HepG2 (cell line): ENCODE measurements at places on chromosomes 4 and X. TPM values are rescaled to one million over a fixed set of nuclear protein-coding genes. Genes with fewer than 3 reads are reported as not detected.

GRCh38 chr4:14254926-14255325 lies 627.4 kb upstream of the BOD1L1 start:
- no peak for DNase-seq

DNA sequence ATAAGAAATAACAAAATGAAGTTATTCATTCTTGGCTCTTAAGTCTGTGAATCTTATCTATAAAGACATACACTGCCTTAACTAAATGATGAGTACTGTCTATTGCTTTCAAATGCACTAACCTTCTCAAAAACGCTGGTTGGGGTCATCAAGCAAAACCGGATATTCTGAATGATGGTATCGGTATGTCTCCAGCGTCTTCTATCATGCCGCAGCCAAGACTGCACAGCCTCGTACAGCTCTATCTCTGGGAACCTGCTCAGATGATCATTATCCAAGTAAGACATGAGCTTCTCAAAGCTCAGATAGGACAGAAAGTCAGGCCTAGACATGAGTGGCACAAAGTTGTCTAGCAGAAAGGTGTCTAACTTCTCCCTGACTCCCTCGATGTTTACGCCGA lies 21.1 kb downstream of the KLHL15 start:
- DNase-seq: no peak

DNA sequence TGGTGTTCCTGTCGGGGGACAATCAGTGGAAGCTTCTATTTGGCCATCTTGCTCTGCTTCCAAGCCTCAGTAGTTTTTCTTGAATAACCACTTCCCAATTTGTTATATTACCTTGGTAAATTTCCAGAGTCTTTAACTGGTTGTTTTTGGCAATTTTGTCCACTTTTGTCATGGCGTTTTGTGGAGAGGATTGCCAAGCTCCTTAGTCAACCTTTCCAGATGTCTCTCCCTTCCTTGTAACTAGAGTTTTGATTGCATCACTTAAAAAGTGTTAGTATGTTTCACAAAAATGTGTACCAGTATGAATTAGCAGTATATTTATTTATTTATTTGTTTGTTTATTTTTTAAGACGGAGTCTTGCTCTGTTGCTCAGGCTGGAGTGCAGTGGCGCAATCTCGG lies 15.8 kb upstream of the UXT start:
- DNase-seq: no peak

GRCh38 chr4:184536881-184537248 lies 62.5 kb upstream of the IRF2 start:
- DNase-seq: no peak

GRCh38 chr4:2535376-2536192 lies 863 bp upstream of the FAM193A start:
- DNase-seq: peak; percentile 42

The PABPC4L gene
- polyA plus RNA-seq: not detected in 2 replicates

The SORCS2 gene
- polyA plus RNA-seq: 0.82 and 2.6 TPM in 2 replicates

DNA sequence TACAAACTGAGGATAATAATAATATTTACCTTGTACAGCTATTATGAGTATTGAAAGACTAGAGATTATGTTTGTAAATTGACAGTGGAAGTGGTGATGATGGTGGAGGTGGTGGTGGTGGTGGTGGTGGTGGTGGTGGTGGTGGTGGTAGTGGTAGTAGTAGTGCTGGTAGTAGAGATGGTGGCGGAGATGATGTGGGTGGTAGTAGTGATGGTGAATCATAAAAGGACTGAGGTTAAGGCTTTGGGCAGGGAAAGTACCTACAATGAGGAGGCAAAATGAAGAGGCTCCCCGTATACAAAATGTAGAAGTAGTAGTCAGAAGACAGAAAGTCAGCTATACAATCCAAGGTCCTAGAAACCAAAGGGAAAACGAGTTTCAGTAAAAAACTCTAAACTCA lies 214.1 kb downstream of the BCOR start:
- no peak for DNase-seq

The WAS gene
- 0.11 and 0.18 TPM in 2 replicates for polyA plus RNA-seq

The APLN gene
- 0.17 and 0.26 TPM in 2 replicates for polyA plus RNA-seq

DNA sequence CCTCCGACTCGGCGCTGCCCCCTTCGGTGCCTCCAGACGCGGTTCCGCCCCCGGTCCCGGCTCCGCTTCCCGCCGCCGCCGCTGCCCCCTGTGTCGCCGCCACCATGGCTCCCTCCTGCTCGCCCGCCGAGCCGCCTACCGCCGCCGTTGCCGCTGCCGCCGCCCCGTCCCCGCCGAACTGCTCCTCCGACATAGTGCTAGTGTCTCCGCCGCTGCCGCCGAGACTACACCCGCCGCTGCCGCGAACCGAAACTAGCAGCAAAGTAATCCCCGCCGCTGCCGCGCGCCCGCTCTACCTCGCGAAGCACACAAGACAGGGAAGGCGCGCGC lies 340 bp downstream of the HNRNPD start:
- DNase-seq: no peak

DNA sequence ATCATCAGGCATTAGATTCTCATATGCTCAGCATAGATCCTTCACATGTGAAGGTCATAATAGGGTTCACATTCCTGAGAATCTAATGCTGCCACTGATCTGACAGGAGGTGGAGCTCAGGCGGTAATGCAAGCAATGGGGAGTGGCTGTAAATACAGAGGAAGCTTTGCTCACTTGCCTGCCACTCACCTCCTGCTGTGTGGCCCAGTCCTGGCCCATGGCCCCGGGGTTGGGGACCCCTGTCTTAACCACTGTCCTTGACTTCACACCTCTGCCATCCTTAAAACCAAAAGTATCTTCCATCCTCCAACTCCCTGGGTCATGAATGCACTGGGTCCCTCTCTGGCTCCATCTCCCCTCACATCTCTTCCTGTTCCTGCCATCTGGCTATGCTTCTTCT lies 129.1 kb downstream of the HMX1 start:
- no peak for DNase-seq

DNA sequence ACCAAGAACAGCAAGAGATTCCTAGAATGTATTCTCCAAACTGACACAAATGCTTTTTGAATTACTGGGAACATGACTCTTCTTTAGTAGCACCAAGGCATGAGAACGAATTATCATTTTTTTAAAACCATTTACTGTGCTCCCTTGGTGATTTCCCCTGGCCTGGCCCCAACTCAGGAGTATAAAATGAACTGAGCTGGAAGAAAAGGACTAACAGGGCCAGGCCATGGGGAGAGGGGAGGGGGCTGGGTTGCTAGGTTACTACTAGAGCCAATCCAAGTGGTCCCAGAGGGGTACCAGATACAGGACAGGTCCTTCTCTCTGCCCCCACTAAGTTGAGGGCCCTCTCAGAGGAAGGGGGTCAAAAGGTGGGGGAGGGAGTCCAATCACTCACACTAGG lies 23.1 kb downstream of the SASH3 start:
- no peak for DNase-seq

GRCh38 chrX:69032601-69033000 lies 132.7 kb downstream of the PJA1 start:
- no peak for DNase-seq

The MFAP3L gene
- polyA plus RNA-seq: 0.88 and 1.5 TPM in 2 replicates

The FOXR2 gene
- not detected in 2 replicates for polyA plus RNA-seq

The FDCSP gene
- not detected in 2 replicates for polyA plus RNA-seq

DNA sequence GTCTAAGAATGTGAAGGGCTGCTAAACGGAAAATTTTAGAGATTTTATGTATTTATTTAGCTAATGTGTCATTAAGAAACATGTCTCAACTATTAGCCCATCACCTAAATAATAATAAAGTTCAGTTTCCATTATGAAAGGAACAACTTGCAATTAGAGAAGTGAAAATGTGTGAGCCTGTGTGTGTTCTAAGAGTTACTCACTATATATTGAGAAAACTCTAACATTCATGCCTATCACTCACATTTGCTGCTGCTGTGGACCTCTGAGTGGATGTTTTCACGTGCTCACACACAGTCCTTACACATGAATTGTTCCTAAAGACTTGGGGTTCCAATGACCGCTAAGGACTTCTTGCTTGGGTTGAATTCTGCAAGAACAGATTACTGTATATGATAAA lies 364.0 kb downstream of the TMA16 start:
- DNase-seq: no peak

- DNase-seq: no peak
Observed at GRCh38 chrX:96311366-96311765, 373.3 kb upstream of the DIAPH2 start.

DNA sequence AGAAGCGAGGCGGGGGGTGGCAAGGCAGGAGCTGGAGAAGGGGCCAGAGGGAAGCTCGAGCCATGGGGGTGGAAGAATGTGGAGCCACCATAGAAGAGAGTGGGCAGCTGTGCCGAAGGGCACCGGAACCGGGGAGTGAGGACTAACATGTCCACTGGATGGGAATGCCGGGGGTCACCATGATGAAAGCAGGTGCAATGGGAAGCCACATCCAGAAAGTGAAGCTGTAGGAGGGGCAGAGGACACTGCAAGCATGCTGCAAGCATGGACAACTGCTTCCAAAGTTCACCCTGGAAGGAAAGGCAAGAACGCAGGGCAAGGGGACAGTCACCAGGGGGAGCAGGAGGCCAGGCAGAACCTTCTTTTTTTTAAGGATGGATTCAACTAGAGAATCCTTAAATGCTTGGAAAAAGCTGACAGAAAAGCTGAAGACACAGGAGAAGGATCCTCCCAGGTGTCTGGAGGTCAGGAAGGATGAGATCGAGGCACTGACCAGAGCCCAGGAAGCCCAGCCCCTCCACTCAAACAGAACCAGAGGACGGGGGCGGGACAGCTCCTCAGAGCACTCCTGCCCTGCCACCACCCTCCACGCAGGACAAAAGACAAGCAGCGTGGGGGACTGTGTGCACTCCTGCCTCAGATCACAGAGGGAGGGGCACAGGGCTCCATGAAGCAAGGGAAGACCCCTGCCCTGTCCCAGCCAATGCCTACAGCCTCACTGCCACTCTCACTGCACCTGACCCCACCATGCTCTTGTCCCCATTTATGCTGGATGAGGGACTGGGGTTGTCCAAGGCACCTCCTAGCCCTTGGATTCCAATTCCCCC lies 169.2 kb downstream of the AFAP1 start:
- DNase-seq: peak; percentile 53

The CNGA2 gene
- polyA plus RNA-seq: not detected in 2 replicates

DNA sequence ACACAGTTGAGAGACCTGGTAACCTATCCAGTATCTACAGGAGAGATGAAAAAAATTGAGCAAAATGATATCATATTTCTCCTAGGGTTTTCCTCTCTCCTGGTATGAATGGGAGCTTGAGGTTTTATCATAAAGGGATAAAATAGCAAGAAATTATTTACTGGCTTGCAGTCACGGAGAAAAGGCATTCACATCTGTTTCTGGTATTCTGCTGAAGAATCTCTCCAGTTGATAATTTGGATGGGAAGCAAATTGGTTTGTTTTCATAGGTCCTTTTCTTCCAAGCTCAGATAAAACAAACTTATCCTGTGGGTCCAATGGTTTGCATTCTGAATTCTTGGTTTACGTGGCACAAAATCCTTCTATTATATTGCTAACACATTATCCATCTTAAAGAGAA lies 83.1 kb upstream of the GYPA start:
- DNase-seq: no peak

DNA sequence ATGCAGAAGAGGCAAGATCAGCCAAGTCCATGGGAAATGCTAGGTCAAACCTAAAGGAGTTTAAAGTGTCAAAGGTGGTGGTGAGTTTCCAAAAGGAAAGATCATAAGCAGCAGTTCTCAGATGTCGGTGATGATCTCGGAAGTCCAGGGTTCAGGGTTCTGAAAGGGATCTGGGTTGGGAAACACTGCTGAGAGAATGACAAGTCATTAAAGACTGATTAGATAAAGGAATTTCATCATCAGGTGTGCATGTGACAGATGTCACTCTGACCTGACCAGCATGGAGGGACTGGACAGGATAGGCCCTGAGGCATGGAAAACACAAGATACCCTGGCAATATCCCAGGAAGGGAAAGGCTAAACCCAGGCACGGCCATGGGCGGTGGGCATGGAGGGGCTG lies 195.7 kb upstream of the TBL1X start:
- peak; percentile 23 for DNase-seq

The ASMT gene
- polyA plus RNA-seq: 0.04 and 0.33 TPM in 2 replicates

DNA sequence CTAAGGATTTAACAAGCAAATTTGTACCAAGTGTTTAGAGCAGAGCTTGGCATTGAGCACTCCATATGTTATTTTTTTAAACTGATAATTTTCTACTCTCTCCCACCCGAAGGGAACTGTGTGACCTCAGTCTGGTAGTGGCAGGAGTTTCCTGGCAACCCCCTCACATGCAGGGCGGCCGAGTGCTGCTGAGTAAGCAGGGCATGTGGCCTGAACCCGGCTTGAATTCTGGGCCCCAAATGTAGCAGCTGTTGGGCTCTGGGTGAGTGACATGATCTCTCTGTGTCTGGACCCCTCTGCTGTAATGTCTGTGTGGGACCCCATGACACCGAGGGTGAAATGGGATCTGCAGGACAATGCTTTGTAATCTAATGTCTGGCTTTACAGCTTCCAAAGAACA lies 13.6 kb upstream of the C4orf50 start:
- no peak for DNase-seq

The QDPR gene
- 84.0 and 95.5 TPM in 2 replicates for polyA plus RNA-seq

The SPANXN4 gene
- not detected in 2 replicates for polyA plus RNA-seq

- no peak for DNase-seq
Observed at GRCh38 chrX:139077281-139078250, 366.0 kb upstream of the FGF13 start.

The SLC26A1 gene
- 5.4 and 8.4 TPM in 2 replicates for polyA plus RNA-seq

GRCh38 chrX:72545990-72546389 lies 26.7 kb downstream of the HDAC8 start:
- peak; percentile 2 for DNase-seq

The HEPH gene
- polyA plus RNA-seq: 0.03 TPM in 1 of 2 replicates, not detected in the other

GRCh38 chr4:183544109-183544508 lies 39.3 kb downstream of the ING2 start:
- no peak for DNase-seq

DNA sequence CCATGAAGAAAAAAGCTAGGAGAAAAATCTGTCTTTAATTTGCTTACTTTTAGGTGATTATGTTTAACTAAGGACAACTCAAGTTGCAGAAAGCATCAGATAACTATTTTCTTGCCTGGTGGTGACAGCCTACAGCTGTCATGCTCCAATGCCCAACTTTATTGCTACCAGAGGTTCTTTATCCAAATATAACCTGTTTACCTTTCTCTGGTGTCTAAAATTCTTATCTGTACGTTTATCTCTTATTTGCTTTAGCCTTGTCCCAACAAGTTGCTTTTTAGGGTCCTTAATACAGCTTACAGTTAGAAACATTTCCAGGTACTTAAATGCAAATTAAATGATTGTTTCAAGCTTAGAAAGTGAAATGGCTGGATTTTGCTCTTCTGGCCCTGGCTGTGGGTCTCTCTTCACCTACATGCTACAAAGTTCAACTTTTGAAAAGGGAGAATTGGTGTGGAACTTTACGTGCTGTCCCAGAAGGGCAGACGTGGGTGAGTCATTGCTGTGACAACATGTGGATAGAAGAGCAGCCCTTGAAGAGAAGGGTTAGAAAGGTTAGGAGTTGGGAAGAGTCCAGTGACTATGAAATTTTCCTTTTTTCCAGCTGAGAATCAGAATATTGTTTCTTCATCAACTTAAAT lies 60.7 kb downstream of the HPGD start:
- DNase-seq: peak; percentile 54

- DNase-seq: no peak
Observed at GRCh38 chr4:105145156-105145902, 1.3 kb upstream of the TET2 start.

DNA sequence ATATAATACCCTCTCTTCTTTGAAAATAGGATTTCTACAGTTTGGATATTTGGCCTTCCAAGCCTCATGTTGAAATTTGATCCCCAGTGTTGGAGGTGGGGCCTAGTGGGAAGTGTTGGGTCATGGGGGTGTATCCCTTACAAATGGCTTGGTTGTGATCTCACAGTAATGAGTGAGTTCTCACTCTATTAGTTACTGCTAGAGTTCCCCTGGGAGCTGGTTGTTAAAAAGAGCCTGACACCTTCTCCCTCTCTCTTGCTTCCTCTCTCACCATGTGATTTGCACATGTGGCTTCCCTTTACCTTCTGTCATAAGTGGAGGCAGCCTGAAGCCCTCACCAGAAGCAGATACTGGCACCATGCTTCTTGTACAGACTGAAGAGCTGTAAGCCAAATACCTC lies 73.9 kb downstream of the HDAC8 start:
- DNase-seq: no peak
